Ovary (tissue), 10 donors: ENCODE measurements at places on chromosomes 12 and 14. TPM values are rescaled to one million over a fixed set of nuclear protein-coding genes. Genes with fewer than 3 reads are reported as not detected.
A peak's percentile ranks its signal among the peaks of the same experiment; 100 is the strongest.

GRCh38 chr12:45343269-45344051 is 127.6 kb downstream of the ANO6 start:
- no peaks in the 10 kb centered on the region for H3K36me3 ChIP-seq
- no peak overlapping the region for H3K4me3 ChIP-seq
- H3K27ac ChIP-seq: no peak overlapping the region
- H3K27me3 ChIP-seq: no peaks in the 10 kb centered on the region
- peaks cover 3% of the 10 kb centered on the region for H3K4me1 ChIP-seq

- no peak overlapping the region for H3K27ac ChIP-seq
- H3K27me3 ChIP-seq: no peaks in the 10 kb centered on the region
- no peak overlapping the region for H3K4me3 ChIP-seq
- no peaks in the 10 kb centered on the region for H3K36me3 ChIP-seq
- DNase-seq: no peak
- no peaks in the 10 kb centered on the region for H3K4me1 ChIP-seq
Observed at GRCh38 chr12:97875064-97875463, 412.5 kb downstream of the RMST start.

GRCh38 chr12:127052511-127053232 is 1214.3 kb upstream of the TMEM132C start:
- no peak overlapping the region for H3K27ac ChIP-seq
- no peak for DNase-seq
- no peaks in the 10 kb centered on the region for H3K27me3 ChIP-seq
- peaks cover 3% of the 10 kb centered on the region for H3K4me1 ChIP-seq
- H3K36me3 ChIP-seq: no peaks in the 10 kb centered on the region

DNA sequence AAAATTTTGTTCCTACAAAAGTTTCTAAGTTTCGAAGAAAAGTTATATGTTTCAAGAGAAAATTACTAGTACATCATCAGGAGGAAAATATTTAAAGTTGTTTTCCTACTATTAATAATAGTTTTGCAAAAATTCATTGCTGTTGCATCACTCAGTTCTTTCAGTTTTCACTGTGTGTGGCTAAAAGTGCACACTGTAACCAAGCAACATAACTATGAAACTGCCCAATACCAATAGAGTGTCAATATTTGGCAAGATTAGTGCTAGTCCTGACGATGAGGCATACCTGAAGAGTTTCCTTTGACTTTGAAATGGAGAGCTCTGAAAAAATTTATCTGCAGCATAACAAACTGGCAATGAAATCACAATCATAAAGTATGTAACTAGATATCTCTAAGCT is 194.3 kb downstream of the CPNE8 start:
- H3K27me3 ChIP-seq: no peaks in the 10 kb centered on the region
- H3K36me3 ChIP-seq: no peaks in the 10 kb centered on the region
- H3K4me3 ChIP-seq: no peak overlapping the region
- no peak overlapping the region for H3K27ac ChIP-seq
- no peak for DNase-seq

DNA sequence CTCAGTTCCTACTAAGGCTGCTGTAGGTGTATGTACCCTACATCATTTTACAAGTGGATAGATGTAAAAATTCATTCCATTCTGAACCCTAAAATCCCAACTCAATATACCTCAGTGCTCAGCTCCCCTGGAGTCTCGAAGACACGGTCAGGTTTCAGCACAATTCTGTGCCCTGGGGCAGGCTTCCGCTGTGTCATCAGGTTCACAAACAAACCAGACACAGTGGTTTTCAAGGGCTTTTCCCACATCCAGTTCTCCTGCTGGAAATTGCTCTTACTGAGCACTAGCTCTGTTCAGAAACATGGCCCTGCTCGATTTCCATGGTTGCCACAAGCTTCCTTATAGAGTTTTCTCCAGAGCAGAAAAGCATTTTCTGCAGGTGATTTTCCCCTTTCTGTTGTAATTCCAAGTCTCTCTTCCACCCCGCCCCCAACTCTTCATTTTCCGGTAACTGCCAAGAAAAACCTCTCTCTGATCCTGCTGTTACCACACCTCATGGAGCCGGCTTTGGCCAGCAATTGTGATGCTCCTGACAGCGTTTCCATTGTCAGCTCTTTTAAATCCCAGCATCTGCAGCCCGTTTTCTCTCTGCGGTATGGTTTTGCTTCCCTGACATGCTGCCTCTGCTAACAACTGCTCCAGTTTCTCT is 483.0 kb upstream of the CCDC196 start:
- no peak overlapping the region for H3K4me3 ChIP-seq
- no peaks in the 10 kb centered on the region for H3K36me3 ChIP-seq
- no peak for DNase-seq
- H3K4me1 ChIP-seq: no peaks in the 10 kb centered on the region
- H3K27ac ChIP-seq: no peak overlapping the region

GRCh38 chr14:87623616-87624015 is 369.4 kb downstream of the GALC start:
- H3K4me1 ChIP-seq: no peaks in the 10 kb centered on the region
- no peaks in the 10 kb centered on the region for H3K36me3 ChIP-seq
- H3K4me3 ChIP-seq: no peak overlapping the region
- H3K27me3 ChIP-seq: no peaks in the 10 kb centered on the region

- peak; percentile 9 for DNase-seq
- no peak overlapping the region for H3K27ac ChIP-seq
- H3K4me1 ChIP-seq: no peaks in the 10 kb centered on the region
- H3K36me3 ChIP-seq: no peaks in the 10 kb centered on the region
- H3K4me3 ChIP-seq: no peak overlapping the region
- no peaks in the 10 kb centered on the region for H3K27me3 ChIP-seq
Observed at GRCh38 chr12:96247563-96247962, 53.4 kb downstream of the ELK3 start.

DNA sequence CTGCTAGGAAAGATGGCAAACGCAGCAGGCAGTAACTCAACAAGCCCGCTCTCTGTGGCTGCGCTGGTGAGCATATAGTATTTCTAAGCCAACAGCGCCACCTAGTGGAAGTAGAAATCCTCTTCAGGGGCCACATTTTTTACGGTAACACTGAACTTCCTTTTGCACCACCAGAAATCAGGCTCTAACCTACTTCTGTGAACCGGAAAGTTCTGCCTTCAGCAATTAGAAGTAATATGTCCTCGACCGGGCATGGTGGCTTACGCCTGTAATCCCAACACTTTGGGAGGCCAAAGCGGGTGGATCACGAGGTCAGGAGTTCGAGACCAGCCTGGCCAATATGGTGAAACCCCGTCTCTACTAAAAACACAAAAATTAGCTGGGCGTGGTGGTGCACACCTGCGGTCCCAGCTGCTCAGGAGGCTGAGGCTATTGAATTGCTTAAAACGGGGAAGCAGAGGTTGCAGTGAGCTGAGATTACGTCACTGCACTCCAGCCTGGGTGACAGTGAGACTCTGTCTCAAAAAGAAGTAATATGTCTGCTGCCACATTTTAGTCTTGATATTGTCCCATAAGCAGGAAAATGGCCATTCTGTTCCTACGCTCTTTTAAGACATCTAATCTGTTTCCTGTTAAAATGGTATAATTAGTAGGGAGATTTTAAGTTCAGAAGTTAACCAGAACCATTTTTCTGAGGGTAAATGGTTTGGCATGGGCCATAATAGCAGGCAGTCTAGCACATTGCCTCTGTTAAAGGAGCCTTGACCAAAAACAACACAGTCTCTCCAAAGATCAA is 26.8 kb downstream of the APOBEC1 start:
- H3K36me3 ChIP-seq: no peaks in the 10 kb centered on the region
- H3K27me3 ChIP-seq: no peaks in the 10 kb centered on the region
- no peaks in the 10 kb centered on the region for H3K4me1 ChIP-seq

The GRIP1 gene
- total RNA-seq: 4.5 TPM

The REC8 gene
- total RNA-seq: 6.2 TPM
